ENCODE measurements at places on chromosomes 11 and 22.

- DNase-seq: no peak
These were observed 1.1 kb upstream of the CBL start for GRCh38 chr11:119205080-119205479.

GRCh38 chr11:8251616-8252295 is 11.9 kb downstream of the LMO1 start:
- DNase-seq: no peak

DNA sequence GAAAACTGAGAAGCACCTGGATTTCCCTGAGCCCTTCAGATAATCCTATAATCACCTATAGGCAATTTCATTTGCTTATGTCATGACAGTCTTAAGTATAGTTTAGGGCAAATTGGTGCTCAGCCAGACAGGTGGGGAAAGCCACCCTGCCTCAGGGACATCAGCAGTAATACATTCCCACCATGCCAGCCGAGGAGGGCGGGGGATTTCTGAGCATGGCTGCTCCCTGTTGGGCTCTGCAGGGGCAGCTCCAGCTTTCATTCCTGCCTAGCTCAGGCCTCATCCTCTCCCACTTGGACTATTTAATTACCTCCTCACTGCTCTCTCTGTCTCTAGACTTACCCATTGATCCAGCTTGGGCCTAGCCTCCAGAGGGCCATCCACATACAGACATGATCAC is 9.0 kb upstream of the DRD2 start:
- DNase-seq: no peak

DNA sequence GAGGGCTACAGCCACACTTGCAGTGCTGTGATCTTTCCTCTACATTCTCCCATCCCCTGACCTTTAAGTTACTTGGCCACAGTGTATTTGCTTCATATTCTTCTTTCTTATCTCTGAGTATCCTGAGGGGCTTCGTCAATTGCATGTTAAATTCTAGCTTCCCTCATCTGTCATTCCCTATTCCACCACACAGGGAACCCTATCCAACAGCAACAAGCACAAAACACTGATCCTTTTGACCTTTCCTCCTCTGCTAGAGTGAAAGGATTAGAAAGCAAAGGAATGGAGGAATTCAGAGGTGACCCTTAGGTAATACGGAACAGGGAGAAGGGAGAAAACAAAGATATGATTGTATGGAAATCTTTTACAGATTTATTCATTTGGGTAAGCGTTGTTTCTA is 1061.7 kb upstream of the TENM4 start:
- DNase-seq: peak; percentile 66

DNA sequence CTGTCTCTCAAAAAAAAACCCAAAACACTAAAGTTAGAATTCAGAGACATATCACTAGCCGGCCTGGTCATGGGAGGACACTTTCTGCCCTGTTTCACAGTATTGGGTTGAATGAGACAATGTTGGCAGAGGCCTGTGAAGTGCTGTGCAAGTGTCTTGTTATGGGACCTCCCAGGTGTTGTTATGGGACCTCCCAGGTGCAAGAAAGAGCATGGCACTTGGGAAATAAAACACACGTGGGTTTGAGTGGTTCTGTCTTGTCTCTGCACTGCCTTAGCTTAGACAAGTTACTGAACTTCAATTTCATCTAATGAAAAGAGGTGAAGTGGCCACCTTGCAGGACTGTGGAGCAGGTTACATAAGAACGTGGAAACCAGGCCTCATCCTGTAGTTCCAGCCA is 28.9 kb upstream of the RAB1B start:
- no peak for DNase-seq

GRCh38 chr11:102734650-102735049 is 9.9 kb upstream of the MMP8 start:
- no peak for DNase-seq

DNA sequence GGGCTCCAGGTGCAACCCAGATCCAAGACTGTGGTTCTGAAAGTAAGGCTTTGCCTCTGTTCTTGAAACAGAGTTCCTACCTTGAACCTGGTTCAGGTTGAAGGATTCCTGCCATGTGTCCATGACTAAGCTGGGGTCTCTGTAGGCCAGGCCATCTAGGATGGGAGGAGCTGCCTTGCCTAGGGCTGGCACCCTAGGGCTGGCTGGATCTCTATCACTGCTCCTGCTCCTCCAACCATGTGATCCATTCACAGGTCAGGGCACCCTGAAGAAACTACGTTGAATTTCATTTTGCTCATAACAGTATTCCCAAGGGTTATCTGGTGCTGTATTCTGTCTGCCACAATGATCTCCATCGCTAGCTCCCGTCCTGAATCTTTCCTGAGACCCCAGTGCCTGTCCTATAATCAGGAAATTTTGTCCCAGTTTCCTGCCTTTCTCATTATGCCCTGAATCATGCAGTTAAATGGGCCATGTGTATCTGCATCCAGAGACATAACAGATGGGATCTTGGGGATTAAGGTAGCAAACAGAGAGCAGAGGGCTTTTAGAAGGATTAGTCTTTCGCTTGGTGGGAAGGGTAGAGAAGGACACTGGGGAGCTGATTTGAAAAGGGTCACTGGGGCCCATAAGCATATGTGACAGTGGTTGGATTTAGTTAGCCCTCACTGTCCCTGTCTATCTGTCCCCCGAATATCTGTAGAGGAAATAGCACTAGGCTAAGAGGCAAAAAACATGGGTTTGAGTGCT is 98.2 kb upstream of the MTMR2 start:
- DNase-seq: peak; percentile 27

- no peak for DNase-seq
These were observed 119.2 kb downstream of the ETS1 start for GRCh38 chr11:128468111-128468510.

GRCh38 chr22:29012952-29013351 is 48.7 kb downstream of the C22orf31 start:
- no peak for DNase-seq

DNA sequence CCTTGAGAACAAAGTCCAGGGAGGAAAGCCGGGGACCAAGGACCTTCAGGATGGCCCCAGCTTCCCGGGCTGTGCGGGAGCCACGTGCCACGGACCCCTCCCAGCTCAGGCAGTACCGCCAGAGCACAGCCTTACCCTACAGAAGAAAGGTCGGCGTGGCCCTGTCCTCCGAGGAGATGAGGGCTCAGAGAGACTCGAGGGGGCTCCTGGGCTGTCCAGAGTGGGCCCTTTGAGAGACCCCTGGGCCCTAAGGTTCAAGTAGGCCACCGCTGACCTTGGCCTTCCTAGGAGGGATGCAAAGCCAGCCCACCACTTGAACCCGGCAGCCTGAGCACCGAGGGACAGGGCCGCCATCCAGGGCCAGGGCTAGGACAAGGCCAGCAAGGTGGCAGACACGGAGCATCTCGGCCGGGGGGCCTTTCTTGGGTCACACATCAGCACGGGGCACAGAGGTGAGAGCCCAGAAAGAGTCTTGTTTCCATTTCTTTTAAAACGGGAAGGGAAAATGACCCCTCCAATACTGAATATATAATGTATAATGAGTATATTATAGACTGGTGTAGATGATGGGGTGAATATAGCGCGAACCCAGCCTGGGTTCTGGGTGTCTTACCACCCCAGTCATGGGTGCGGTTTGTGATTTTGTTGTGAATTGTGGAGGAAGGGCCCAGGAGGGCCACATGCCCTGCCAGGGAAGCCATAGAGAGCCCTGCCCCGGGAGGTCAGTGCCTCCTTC is 34.4 kb upstream of the PPARA start:
- no peak for DNase-seq

DNA sequence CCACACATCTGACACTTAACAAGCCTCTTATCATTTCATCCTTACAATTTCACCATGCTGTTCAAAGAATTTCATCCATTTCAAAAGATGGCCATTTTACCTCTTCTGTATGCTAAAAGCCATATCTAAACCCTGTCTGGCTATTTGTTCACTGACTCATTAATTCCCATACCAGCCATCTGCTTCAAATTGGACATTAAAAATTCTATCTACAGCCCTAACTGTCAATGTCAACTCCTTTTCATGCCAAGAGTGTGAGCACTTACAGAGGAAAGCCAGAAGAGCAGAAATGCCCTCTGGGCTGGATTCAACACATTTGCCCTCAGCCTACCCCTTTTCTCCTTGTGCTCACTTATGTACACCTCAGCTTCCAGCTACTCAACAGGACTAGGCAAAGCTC is 59.2 kb downstream of the SYTL2 start:
- no peak for DNase-seq

- DNase-seq: no peak
These were observed 42.4 kb downstream of the PIK3C2A start for GRCh38 chr11:17165247-17165890.

- no peak for DNase-seq
These were observed 42.8 kb downstream of the MED15 start for GRCh38 chr22:20550057-20550817.

- DNase-seq: no peak
These were observed 50.7 kb downstream of the ZNRF3 start for GRCh38 chr22:28934026-28934425.

GRCh38 chr11:12026331-12027211 is 18.1 kb upstream of the DKK3 start:
- DNase-seq: no peak

DNA sequence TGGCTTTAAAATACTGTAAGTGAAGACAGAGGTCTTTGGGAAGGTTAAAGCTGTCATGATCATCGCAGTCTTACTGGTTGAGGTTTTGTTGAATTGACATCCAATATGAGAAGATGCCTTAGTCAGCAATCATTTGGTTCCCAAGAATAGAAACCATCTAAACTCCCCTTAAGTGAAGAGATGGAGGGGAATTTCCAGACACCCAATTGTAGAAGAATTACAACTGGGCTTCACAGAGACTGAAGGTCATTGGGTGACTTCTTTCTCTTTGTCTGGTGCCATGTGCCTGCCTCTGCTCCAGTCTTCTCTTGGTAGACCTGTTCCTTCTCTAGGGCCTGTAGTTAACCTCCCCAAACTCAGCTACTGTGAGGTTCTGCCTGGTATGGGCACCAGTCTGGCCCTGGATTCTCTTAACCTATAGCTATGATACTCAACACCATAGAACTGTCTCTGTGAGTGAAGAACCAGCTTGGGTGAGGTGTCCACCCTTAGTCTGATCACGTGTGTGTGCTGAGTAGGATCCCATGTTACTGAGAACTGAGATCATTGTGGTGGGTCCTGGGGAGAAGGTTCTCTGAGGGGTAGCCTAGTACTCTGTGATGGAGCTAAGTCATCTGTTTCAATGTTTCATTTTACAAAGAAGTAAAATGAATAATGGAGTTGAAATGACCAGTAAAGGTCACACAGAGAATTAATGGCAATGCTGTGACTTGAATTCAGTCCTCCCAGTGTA is 182.5 kb downstream of the CSNK2A3 start:
- no peak for DNase-seq

GRCh38 chr11:78109081-78110015 is 29.7 kb upstream of the NDUFC2 start:
- peak; percentile 12 for DNase-seq

DNA sequence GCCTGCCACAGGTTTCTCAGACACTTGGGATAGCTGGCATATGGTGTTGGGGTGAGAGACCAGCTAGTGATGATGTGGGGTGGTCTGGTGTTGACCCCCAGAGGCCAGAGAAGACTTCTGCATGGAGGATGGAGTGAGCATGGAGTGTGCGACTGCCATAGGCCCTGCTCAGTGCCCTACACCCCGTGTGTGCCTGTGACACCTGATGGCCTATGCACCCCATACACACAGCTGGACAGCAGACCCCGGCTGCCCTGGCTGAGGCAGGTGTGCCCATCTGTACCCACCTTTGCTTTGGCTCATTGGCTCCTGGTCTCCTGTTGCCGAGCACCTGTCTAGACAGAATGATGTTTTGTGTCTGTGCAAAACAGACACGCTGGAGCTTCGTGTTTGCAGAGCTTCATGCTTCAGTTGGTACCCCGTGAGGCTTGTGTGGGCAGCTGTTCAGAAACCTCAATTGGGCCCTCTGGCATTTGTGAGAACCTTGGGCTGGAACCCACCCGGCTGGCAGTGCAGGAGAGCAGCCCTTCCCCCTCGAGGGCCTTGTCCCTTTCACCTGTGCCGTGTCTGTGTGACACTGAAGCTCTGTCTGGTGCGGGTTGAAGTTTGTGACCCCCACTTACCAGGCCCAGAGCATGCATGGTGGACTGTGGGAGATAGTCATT is 27.6 kb downstream of the BCR start:
- no peak for DNase-seq

Data from neural progenitor cell (in vitro differentiated cells).